ENCODE measurements at places on chromosomes 6 and 20.

DNA sequence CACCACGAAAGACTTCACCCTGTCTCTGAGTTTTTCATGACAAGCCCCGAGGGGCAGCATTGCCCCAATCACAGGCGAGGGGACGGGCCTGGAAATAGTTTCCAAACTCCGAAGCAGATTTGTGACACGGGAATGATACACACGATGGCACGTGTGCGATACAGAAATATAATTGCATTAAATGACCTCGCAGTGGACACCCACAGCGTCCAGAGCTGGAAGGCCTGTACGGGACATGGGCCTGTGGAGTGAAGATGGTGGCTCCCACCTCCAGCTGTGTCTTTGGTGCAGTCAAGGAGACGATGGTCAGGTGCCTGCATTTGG is 43.0 kb downstream of the PMEPA1 start:
- no peak for DNase-seq

GRCh38 chr20:57781901-57782300 is 72.1 kb upstream of the PMEPA1 start:
- no peak for DNase-seq

- DNase-seq: no peak
Measured at GRCh38 chr20:59246691-59247400, 53.6 kb upstream of the EDN3 start.

- peak; percentile 83 for DNase-seq
Measured at GRCh38 chr6:43070028-43070632, 6.0 kb upstream of the PTK7 start.

DNA sequence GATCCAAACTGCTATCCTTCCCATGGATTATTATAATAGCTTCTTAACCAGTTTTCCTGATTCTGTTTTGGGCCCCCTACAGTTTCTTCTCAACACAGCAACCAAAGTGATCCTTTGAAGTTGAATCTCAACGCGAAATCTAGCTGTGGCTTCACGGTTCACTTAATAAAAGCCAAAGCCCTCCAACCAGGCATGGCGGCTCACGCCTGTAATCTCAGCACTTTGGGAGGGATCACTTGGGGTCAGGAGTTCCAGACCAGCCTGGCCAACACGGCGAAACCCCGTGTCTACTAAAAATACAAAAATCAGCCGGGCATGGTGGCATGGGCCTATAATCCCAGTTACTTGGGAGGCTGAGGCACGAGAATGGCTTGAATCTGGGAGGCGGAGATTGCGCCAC is 3.3 kb downstream of the RMND1 start:
- no peak for DNase-seq

GRCh38 chr6:34560366-34561226 is 4.5 kb upstream of the SPDEF start:
- peak; percentile 66 for DNase-seq

DNA sequence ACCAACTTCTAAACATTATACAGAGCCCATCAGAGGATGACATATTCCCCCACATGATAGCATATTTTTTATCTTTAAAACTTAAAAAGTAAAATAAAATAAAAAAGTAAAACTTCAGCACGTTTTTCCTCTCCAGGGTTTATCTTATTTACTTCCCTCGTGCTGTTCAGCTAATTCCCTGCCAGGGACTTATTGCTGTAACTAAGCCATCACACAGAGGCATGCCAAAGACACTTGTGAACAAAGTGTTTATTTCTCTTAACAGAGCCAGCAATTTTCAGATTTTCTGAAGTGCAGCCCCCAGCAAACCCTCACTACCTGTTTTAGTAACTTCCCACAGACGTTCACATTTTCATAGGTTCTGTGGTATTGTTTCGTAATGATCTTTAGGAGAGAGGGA is 293.8 kb downstream of the ZNF217 start:
- DNase-seq: no peak
